ENCODE measurements at places on chromosomes 1 and 21. TPM values are rescaled to one million over a fixed set of nuclear protein-coding genes. Genes with fewer than 3 reads are reported as not detected.

GRCh38 chr1:43541721-43542401 is 11.2 kb downstream of the PTPRF start:
- DNase-seq, result no peak

GRCh38 chr1:168223681-168224540 is 1.9 kb upstream of the SFT2D2 start:
- DNase-seq, result no peak

GRCh38 chr1:215835951-215836350 is 268.8 kb downstream of the KCTD3 start:
- DNase-seq, result no peak

DNA sequence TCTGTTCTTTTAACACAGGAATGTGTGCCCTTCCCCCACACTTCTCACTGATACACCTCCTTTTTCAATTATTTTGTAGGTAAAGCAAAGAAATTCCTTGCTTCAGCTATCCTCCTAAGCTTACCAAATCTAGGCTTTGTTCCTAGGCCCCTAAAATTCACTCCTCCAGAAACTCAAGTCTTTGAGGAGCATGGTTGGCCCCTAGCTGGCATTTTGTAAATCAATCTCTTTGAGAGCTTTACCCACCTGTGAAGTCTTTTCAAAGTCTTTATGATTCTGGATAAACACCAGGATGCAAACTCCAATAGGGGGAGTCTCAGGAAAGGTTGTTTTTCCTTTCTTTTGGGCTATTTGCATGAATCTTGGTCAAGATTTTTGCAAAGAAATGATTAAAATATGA is 82.9 kb upstream of the ZNF644 start:
- no peak for DNase-seq

- no peak for DNase-seq
Measured at GRCh38 chr1:5297180-5297885, 642.9 kb downstream of the AJAP1 start.

Gene MAP3K21
- 44.5 TPM for total RNA-seq

GRCh38 chr1:178142806-178143205 is 48.9 kb downstream of the RASAL2 start:
- no peak for DNase-seq

GRCh38 chr1:31523012-31523411 is 53.3 kb upstream of the TINAGL1 start:
- no peak for DNase-seq

DNA sequence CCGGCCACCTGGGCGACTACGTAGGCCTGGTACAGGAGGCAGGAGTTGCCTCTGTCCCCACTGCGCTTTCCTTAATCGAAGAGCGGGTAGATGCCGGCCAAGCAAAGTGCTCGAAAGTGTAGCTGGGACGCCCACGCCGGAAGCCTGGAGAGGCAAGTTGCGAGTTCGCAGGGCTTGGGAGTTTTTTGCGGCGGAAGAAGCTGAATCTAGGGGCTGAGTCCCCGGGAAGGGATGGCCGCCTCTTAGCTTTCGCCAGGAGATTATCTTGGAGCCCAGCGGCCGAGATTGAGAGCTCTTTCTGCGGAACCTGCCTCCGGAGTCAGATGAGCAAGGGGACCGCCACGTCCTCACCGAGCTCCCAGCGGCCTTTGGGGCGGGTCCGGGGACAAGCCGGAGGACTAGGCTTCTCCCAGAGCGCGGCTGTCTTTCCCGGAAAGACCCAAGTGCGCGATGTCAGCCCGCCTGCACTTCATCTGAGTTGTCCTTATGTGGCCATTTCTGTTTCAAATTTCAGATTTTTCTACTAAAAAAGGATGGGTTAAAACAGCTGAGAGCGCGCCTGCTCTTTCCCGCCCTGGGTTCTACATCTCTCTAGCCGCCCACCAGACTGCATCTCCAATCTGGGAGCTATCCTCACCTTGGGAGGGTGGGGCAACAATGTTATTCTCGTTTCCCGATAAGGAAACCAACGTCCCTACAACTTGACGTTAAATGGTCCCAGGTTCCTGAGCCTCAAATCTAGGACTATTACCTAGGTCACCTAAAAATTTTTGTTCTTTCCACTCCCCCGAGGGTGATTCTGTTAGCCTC is 12.4 kb upstream of the TBX15 start:
- peak; percentile 72 for DNase-seq

GRCh38 chr1:117290890-117291289 is 76.4 kb upstream of the MAN1A2 start:
- DNase-seq, result no peak

DNA sequence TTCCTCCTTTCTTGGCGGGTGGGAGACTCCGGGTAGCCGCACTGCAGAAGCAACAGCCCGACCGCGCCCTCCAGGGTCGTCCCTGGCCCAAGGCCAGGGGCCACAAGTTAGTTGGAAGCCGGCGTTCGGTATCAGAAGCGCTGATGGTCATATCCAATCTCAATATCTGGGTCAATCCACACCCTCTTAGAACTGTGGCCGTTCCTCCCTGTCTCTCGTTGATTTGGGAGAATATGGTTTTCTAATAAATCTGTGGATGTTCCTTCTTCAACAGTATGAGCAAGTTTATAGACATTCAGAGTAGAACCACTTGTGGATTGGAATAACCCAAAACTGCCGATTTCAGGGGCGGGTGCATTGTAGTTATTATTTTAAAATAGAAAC is 2.5 kb downstream of the OLIG2 start:
- no peak for DNase-seq

Gene CCSAP
- total RNA-seq, result 8.6 TPM

DNA sequence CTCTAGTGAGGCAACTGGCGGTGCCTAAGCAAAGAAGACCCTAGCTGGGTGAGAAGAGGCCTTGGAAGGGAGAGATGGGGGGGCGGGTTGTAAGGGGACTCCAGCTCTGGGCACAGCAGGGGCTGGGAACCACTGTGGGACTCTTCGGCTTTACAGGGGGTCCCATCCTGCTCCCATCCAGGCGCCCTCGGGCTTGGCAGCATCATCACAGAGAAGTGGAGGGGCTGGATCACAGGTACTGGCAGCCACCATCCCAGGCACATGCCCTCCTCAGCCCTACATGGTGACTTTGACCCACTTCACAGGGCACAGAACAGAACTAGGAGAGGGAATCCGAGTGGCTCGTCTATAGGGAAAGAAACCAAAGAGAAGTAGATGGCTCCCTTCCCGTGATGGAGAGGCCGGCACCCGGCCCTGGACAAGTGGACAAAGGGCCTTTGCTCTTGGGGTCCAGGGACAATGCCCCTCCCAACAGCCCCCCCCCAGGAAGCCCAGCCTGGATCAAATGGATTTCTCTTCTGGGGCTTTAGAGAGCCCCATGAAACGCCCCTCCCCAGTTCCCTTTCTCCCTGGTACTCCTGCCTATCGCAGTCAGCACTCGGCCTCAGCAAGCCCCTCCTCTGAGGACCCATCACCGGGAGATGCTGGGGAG is 54.0 kb upstream of the ECE1 start:
- no peak for DNase-seq

DNA sequence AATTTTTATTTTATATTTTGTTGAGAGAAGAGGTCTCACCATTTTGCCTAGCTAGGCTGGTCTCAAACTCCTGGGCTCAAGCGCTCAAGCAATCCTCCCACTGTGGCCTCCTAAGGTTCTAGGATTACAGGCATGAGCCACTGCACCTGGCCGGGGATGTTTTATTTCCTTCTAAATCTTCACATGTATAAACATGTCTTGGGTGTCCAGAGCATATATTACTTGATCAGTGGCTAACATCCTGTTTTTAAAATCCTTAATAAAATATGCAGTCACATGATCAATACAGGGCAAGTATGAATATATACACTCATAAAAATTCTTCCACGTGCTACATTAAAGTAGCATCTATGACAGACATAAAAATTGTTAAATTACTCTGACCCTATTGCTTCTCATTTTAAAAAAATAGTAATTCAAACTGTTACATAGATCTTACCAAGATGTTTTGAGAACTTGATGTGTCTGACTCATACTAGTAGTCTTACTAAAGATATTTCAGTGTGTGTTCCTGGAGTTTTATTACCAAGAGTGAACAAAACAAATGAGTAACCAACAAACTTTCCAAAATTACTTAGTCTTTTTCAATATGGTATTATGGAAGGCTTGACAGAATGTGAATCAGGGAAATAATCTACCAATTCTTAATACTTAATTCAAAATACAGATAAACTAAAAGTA is 222.5 kb downstream of the SLC45A1 start:
- no peak for DNase-seq

DNA sequence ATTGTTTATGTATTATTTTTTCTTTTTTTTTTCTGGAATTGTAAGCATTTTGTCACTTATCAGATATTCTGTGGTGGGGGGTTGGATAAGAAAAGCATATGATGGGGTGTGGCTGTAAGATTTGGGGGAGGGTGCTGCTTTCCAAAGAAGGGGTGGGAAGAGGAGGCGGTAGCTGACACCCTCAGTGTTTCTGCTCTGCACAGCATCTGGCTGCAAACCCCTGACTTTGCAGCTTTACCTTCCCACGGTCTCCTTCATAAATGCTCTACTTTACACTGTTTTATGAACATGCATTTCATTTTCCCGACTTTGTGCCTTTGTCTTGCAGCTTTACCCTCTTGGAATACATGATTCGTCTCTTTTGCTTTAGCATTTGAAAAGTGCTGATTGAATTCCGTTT is 7.6 kb downstream of the FMN2 start:
- no peak for DNase-seq

- DNase-seq, result peak; percentile 78
Measured at GRCh38 chr1:52142220-52143183, 613 bp downstream of the ZFYVE9 start.

Gene HSD11B1
- not detected for total RNA-seq

Data from H7 (cell line).